ENCODE measurements at places on chromosomes 3 and 15.

- no peak for DNase-seq
Observed at GRCh38 chr3:58039601-58040000, 31.4 kb downstream of the FLNB start.

DNA sequence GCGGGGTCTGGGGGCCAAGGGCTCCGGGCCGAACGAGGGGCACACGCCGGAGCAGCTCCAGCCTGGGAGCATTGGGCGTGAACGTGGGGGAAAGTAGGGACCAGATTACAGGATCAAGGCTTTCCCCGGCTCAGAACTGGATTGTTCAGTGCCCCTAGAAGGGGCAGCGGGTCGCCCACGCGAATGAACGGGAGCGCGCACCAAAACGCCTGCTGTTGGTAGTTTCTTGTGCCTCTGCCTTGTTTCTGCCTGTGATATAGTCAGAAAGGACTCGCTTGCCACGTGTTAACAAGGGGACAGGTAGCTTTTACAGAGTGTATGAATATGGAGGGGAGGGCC lies 1.1 kb downstream of the CASR start:
- DNase-seq, result no peak

- no peak for DNase-seq
Observed at GRCh38 chr3:2945121-2945520, 165.1 kb downstream of the IL5RA start.

DNA sequence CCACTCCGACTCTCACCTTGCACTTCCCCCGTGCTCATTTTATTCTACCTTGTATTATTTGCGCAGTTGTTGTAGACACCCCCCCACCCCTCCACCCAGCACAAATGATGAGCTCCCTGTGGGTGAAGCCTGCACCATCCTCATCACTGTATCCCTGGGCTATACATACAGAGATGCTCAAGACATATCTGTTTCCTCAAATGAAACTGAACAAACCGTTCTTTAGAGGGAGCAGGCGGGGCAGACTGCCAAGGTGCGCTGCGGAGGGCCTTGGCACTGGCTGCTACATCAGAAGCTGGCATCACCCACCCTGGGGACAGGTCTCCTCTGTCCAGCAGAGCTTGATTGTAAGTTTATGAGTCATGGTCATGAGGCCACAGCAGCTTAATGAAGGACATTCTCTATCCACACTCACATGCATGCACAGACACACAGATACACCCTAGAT lies 29.0 kb downstream of the ADCY5 start:
- no peak for DNase-seq

- peak; percentile 13 for DNase-seq
Observed at GRCh38 chr3:139227165-139227564, 116.7 kb upstream of the MRPS22 start.

Measured in MCF 10A (cell line).